GM12864 (cell line): ENCODE measurements at places on chromosomes 12 and 14.

DNA sequence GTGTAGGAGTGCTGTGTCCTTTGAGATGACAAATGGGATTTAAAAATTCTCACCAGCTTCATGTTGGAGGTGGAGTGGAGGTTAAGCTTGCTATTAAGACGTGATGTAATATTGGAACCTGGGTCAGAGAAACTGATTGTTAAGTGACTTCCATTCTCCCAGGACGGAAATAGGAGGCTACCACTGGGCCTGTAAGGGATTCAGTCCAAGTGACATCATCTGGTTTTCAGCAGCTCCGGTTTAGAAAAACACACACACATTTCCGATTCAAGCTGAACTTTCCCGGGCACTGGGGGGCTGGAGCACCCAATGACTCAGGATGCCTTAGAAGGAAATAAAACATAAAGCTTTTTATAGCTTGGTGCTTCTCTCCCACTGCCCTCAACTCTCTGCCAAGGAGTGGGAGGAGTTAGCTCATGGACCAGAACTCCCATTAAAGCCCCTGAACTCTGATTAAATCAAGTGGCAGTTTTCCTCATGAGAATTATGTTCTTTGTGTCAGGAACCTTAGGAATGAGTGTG, 12.4 kb downstream of the CALM1 start:
- DNase-seq: no peak

DNA sequence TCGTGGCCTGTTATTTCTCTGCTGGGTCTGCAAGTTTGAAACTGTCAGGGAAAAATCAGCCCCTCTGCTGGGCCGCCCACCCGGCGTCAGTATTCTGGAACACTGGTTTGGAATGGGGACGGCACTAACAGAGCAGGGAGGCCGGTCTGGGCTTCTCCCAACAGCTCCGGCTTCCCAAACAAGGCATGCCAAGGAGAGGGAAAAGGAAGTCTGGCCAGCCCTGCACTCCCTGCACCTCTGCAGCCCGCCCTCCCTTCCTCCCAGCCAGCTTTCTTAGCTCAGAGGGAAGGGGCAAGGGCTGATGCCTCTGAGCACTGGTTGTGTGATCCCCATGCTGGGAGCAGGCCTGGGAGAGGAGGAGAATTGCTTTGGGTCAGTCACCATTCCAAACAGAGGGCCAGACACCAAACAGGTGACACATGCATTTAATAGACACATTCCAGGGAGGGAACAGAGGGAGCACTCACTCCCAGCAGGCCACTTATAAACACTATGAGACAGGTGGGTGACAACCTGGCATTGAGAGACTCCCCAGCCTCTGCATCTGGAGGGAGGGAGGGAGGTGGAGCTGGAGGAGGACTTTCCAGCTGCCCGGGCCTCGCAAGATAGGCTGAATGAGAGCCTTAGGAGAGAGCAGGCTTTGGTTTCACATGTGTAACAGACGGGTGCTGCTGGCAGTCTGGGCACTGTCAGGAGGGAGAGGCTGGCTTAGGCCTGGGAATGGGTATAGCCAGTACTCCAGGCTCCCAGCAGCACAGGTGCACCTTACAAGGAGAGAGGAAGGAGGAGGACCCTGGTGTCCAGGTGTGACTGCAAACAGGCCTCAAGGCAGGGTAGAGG, 10.3 kb downstream of the KRT75 start:
- no peak for DNase-seq

GRCh38 chr12:49388682-49389386, 21.6 kb downstream of the SPATS2 start:
- DNase-seq: no peak

DNA sequence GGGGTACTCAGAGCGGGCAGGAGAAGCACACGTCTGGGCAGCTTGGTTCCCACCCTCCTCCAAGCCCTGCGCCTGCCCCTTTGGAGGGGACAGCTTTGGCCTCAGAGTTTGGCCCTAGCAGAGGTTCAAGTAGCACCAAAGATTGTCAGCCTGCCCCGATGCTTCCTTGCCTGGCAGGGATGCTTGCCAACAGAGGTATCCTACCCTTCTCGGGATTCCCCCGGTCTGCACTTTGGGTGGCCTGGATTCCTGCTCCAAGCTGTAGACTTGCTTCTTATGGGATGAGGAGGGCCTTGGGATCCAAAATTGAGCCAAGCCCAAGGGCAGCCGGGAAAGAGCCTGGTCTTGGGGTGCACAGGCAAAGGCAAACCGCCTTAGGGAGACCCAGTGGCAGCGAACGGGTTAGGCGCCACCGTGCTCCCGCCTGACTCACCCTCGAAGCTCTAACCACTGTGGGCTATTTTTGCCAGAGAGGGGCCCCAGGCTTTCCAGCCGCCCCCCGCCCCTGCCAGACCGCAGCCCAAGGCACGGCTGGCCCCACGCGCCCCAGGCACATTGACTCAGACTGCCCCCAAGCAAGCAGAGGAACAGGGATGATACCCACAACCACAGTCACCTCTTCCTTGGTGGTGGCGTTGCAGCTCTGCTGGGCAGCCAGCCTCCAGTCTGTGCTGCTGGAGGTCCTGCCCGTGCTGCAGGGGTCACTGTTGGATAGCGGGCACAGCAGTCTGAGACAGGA, 847 bp upstream of the WNT10B start:
- DNase-seq: no peak

GRCh38 chr12:68367903-68368302, 35.7 kb upstream of the MDM1 start:
- no peak for DNase-seq

DNA sequence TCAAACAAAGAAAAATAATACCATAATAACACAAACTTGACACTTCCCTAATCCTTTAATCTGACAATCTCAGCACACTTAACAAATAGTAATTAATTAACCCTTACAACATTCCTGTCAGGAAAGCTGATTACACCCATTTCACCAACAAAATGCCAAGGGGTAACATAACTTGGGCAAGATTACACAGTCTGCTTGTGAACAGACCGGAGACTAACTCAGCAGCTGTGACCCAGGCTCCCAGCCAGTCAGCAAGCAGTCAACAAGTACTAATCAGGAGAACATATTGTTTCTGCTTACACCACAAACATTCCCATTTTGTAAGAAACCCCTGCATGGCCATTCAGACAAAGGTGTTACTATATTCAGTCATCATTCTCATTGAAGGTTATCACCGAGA, 592.5 kb upstream of the FLRT2 start:
- DNase-seq: no peak

GRCh38 chr14:23636317-23637211, at the start of gene DHRS2:
DHRS2 (plus strand) TSS chr14:23636364; CDS start chr14:23638865, 2,501 bp downstream.
- no peak for DNase-seq

GRCh38 chr14:33933386-33933933, 17.4 kb downstream of the EGLN3 start:
- DNase-seq: no peak

DNA sequence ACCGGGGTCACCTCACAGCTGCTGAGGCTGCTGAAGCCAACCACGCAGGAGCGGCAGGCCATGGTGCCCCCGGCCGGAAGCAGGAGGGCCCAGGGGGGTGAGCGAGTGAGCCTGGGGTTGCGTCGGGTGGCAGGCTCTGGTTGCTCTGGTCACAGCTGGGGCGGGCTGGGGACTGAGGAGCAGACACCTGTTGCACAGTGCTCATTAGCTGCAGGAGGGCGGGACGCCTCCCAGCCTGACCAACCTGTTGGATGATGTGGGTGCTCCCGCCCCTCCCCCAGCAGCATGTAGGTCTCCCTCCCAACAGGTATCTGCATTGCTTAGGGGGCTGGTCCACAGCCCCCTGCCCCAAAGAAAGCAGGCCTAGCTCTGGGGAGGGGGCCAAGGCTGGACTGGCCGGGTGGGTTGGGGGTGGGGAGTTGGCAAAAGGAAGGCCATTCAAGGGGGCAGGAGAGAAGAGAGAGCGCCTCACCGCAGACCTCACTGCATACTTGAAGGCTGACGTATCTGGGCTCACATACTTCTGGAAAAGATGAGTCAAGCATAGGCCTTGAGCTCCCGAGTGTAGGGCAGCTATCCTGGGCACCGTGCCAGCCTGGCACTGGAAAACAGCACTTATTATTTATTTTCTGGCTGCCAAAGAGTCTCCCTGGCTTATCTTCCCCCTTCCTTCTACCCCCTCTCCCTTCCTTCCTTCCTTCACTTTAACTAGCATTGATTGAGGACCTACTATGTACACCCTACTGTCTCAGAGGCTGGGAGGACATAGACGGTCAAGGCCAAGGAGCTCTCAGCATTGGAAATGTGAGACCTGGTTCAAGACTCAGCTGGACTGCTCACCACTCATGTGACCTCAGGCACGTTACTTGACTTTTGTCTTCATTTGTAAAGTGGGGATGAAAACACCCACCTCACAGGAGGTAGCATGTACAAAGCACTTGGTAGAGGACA, at the start of gene KRT80:
TSS of gene KRT80 (minus strand) at position 174 of the 951 bp plus-strand sequence. CDS start at position 62, 112 bp downstream.
- DNase-seq: no peak

- peak; percentile 35 for DNase-seq
Observed at GRCh38 chr12:79935624-79936345, 888 bp upstream of the PPP1R12A start.

GRCh38 chr12:88860851-88861250, 280.6 kb upstream of the KITLG start:
- DNase-seq: no peak

DNA sequence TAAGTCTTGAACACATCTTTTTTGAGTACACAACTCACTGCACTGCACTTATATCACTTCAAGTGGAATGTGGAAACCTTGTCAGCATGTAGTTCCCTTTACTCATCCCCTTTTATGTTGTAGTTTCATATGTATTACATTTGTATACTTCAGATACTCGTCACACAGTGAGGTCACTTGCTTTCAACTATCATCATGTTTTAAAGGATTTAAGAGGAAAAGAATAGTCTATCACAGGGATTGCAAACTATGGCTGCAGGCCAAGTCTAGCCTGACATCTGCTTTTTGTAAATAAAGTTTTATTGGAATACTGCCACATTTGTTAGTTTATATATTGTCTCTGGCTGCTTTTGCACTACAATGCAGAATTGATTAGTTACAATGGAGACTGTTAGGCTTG, 24.3 kb downstream of the CNOT2 start:
- DNase-seq: no peak

- peak; percentile 16 for DNase-seq
Observed at GRCh38 chr14:92258934-92259333, 64.0 kb upstream of the SLC24A4 start.

DNA sequence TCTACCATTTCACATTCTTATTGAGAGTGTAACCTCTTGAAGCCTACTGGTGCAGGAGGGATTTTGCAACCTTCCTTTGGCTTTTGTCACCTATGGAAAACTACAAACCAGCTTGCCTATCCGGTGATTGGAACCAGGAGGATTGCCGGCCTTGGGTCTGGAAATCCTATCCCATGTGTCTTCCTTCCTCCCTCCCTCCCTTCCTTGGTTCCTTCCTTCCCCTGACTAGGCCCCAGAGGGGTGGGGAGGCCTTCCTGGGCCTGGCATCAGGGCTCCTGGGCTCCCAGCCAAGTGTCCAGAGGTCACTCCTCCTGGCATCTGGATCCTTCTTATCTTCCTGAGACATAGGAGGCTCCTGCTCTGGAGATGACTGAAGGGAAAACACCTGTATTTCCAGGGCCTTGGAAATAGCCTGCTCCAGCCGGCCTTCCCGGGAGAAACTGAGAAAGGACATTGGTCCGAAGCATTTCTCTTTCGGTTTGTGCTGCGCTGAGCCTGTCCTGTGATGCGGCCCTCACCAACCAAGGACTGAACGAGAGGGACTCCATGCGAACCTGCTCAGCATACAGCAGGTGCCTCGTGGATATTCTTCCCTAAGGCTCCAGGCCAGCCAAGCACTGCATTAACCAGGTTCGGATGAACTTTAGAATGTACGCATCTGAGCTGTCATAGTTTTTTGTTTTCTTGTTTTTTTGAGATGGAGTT, 43.4 kb downstream of the PSMA6 start:
- DNase-seq: no peak

DNA sequence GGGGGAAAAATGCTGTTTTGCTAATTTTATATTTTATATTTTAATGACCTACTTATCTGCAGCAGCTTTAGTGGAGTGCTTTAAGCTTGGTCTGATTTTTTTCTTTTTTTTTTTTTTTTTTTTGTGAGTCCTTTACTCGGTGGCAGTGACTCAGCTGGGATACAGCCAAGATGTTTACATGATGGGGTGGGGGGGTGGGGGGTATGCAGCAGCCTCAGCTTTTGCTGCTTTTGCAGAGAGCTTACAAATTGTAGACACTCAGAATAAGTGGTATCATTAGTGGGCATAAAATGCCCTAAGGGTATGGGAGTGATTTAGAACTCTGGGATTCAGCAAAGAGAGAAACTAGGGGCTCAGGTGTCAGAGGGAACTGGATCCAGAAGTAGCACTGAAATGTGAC, 38.2 kb upstream of the ARHGAP5 start:
- no peak for DNase-seq

- DNase-seq: no peak
Observed at GRCh38 chr12:46351138-46351537, 21.4 kb downstream of the SLC38A2 start.

GRCh38 chr12:50922820-50923219, 29.5 kb upstream of the HIGD1C start:
- DNase-seq: no peak

DNA sequence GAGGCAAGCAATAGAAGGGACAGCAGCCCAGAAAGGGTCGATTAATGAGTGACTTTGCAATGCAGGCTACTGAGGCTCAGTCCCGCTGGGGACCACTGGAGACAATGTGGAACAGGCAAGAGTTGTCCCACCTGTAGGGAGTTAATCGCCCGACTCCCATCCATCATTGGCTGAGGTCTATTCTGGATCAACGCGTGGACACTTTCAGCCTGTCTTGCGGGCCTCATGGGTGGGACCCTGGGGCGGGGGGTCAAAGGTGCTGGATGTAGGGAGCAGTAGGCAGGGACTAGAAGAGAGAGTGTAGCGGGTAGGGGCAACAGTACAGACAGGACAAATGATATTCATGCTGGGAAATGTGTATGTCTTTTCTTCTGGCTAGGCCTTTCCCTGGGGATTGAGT, 6.1 kb downstream of the IFI27L2 start:
- no peak for DNase-seq
